ENCODE measurements at places on chromosomes 5 and 9.
A peak's percentile ranks its signal among the peaks of the same experiment; 100 is the strongest.

DNA sequence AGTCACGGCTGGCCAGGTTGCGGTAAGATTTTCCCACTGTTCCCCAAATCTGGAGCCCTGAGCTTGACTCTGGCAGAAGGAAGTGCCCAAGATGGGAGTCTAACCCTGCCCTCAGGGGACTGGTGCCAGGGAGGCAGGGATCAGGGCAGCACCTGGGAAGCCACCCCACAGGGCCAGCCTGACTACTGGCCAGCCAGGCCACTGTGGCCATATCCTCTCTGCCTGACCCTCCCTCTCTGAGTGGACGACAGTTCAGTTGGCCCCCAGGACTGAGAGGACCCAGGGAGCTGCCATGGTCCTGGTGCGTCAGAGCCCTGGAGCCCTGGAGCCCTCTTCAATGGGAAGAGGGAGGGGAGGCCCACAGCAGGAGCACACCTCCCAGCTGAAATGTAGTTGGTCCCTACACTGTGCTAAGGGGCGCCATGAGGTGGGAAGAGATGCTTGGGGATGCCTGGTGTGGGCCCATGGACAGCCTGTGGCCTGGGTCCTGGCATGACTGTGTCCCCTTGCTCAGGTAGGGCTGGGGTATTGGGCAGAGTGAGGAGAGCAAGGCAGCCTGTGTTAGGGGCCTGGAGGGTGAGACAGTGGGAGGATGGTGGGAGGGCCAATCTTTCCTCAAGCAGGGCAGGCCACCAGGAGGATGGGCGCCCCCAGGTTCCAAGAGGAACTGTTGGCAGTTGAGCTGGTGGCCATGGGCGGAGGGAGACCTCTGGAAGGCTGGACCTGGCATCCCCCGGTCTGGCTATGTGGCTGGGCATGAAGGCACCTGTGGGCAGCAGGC, 81.1 kb downstream of the PHF2 start:
- DNase-seq: peak; percentile 14

DNA sequence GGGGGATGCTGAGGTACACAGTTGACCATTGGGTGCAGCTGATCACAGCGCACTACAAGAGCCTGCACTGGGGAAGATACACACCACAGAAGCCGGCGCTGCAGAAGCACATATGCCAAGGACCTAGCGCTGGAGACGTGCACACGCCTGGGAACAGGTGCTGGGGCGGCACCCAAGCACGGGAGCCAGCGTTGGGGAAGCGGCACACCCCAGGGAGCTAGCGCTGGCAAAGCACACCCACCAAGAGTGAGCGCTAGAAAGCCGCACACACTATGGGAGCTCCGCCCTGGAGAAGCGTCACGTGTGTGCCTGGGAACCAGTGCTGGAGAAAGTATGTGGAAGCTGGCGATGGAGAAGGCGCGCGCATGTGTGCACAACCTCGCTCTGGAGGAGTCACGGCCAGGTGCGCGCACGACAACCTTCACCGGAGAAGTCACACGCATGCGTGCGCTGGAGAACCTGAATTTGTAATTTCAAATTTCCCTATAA, 4.5 kb downstream of the FANCC start:
- no peak for DNase-seq

DNA sequence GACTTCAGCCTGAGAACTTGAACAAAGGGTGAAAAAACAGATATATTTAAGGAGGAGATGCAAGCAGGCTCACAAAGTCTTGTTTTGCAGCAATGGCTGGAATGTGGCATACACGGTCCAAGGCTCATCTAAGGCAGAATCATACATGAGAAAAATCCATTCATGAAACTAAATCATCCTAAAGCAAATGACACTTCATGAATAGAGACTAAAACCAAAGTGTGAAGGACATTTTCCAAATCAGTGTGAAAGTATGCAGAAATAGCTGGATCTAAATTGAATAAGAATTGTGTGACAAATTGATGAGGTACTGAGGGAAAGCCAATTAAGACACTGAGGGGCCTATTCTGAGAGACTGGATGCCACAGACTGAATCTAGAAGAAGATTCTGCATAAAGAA, 27.3 kb downstream of the ZNF366 start:
- DNase-seq: no peak

DNA sequence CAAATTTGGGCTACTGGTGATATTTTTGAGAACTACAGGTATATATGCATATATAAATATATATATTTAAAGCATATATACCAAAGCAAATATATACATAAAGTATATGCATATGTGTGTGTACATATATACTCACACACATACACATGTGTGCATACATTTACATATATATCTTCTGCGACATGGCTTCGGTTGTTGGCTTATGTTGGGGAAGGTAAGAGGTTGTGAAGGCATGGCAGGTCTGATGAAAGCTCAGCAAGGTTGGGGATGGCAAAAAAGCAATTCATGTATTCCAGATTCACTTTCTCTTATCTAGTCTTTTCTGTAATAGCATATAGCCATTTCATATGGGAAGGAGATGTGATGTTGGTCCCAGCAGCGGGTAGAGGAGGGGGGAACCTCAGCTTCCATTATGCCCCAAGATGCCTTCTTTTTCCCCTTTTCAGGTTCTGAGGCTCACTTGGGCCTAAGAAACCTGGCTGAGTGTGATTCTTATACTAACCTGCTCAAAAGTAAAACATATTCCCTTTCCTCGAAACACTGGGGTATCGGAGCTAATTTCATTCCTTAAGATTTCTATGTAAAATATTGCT, 201.7 kb downstream of the MEF2C start:
- DNase-seq: no peak

GRCh38 chr9:84669013-84669287, 579 bp upstream of the NTRK2 start:
- no peak for DNase-seq

DNA sequence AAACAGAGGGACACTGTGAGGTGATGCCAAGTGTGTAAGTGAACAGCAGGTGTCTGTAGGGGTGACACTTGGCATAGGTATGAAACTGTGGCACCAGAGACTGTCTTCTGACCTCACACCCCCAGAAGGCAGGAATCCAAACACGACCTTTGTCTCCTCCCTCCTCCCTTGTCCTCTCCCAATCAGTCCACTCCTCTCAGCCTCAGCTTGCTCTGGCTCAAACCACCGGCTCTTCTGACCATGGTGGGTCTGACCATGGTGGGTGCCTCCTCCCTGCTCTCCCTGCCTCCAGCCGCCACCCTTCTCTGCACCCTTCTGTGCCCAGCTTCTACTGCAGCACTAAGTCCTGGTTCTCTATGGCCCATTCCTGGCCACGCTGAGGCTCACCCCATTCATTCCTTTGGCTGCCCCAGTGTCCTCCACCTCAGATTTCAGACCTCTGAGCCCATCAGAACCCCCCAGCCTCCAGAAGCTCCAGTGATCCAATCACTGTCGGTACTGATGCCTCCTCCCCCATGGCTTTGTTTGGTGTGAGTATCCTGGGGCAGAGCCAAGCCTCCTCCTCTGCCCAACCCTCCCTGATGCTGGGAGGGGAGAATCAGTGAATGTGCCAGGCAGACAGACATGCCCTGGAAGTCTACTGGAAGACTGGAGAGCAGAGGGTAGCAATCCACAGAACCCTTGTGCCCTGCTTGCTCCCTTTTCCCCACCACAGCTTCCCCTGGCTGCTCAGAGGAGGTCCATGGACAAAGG, 1.7 kb upstream of the ARID3C start:
- no peak for DNase-seq

DNA sequence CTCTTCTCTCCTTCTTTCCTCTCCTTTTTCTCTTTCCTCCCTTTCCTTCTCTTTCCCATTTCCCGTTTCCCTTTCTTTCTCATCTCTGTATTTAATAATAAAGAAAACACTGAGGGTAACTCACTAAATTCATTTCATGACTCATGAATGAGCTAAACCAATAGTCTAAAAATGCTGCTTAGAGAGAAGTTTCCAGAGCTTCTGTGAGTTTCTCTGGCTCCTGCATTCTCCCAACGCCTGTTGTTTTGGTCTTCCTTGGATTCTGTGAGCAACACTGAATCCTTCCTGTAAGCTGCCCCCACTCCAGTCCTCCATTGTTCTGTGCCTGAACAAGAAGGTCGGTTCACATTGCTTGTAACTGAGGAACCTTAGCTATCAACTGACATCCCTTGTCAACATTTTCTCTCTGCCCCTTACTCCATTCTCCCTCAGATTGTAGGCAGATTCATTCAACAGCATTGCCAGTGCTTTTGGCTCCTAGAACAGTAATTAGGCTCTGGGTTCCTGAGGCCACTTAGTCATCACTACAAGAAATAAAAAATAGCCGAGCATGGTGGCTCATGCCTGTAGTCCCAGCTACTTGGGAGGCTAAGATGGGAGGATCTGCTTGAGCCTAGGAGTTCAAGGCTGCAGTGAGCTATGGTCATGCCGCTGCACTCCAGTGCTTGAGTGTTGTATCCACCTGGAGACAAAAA, 237.7 kb upstream of the KLF4 start:
- no peak for DNase-seq

DNA sequence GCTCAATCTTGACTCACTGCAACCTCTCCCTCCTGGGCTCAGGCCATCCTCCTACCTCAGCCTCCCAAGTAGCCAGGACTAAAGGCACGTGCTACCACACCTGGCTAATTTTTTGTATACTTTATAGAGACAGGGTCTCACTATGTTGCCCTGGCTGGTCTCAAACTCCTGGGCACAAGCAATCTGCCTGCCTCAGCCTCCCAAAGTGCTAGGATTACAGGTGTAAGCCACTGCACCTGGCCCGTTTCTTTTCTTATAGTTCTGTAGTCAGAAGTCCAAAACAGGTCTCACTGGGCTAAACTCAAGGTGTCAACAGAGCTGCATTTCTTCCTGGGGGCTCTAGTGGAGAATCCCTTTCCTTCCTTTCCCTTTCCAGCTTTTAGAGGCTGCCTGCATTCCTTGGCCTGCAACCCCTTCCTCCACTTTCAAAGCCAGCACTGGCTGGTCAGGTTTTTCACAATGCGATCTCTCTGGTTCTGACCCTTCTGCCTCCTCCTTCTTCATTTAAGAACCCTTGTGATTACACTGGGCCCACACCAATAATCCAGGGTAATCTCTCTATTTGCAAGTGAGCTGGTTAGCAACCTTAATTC, 16.3 kb downstream of the IRF1 start:
- DNase-seq: peak; percentile 23

DNA sequence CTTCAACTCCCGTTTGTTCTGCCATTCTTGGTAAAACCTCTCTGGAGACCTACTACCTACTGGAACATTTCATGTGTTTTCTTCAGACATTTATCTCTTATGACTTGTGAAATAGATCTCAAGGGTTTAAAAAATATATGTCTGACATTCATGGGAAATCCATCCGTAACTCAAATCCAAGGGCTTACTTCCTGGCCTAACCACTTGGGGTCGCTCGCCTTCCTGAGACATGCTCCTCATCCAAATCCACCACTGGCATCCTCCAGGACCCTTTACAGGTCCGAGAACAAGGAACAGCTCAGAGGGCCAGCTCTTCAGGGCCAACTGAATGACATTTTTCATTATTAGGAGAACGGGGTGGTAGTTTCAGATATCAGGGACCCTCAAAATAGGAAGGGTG, 235.1 kb upstream of the TUT7 start:
- DNase-seq: no peak

- DNase-seq: no peak
Observed at GRCh38 chr9:18190671-18191374, 283.1 kb upstream of the ADAMTSL1 start.

- DNase-seq: no peak
Observed at GRCh38 chr5:2523180-2523579, 228.3 kb downstream of the IRX2 start.

DNA sequence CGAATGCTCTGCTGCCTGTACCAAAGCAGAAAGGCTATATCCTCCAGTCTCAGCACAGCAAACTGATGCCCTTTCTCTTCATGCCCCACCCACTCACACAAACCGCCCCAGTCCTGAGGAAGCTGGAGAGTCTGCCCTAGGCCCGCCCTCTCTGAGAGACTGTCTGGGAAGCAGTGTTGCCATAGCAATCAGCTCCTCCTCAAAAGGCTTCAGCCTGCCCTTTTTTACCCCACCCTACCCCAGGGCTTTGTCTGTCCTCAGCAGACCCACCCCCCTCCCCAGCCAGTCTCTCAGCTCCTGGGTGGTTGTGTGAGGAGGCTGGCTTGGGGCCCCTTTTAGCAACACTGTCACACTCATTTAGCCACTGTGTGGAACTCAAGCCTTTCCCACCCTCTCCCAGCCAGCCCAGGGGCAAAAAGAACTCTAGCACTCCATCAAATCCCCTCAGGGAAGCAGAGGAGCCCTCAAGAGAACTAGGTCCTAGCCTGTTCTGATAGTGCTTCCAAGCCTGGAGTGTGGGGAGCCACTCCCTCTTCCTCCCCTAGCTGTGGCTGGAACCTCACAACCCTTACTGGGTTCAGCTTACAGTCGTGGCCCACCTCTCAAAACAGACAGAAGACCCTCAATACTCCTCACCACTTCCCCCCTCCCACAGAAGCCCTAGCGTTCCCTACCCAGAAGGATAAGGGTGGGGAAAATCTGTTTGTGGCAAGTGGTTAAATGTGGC, 1.4 kb downstream of the ATOSB start:
- peak; percentile 89 for DNase-seq

GRCh38 chr9:7613931-7614330, 185.6 kb downstream of the DMAC1 start:
- peak; percentile 25 for DNase-seq

GRCh38 chr9:92504881-92505280, 22.6 kb upstream of the ASPN start:
- no peak for DNase-seq

DNA sequence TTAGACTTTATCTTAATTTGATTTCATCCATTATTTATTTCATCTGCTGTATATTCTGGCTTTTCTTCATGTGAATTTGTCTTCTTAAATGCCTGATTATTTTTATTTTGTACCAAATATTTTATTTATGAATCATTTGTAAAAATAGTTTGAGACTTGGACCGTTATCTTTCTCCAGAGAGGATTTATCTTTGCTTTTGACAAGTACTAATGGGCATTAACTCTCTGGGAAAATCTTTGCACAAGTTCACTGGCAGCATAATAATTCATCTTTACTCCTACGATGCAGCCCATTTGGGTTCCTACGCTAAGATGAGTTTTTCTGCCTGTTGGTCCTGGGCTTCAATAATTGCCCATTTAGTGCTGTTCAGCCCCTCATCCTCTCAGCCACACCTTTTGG, 131.0 kb upstream of the RORB start:
- DNase-seq: no peak

DNA sequence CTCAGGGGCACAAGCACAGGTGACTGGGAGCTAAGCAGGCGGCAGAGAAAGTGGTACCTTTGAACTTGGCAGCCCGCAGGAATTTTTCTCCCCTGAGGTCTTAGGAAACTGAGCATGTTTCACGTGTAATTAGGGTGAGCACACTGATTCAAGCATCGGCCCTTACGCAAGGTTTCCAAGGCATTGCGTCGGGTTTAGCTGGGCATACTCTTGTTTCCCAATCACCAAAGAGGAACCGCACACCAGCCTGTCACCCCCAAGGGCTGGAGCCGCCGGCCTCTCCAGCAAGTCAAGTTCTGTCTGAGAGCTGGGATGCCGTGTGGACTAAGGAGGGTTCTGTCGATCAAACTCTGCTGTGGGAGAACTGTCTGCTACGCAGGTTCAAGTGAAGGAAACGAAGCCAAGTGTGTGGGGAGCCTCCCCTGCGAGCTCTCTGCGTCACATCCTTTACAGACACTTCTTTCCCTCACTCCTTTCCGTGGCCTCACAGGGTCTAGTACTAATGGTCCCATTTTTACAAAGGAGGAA, 53.0 kb downstream of the ERGIC1 start:
- DNase-seq: no peak

GRCh38 chr5:94197970-94198369, 420.4 kb downstream of the KIAA0825 start:
- no peak for DNase-seq

- DNase-seq: no peak
Observed at GRCh38 chr5:37881359-37881758, 41.5 kb upstream of the GDNF start.

- DNase-seq: no peak
Observed at GRCh38 chr9:69748304-69748703, 11.5 kb downstream of the PTAR1 start.

All from activated naive CD4-positive, alpha-beta T cell treated with anti-CD3 and anti-CD28 coated beads, Interleukin-2, amount 10 ng/mL, durations not matched to agents 7 days and 5 days (primary cell).